ENCODE measurements at places on chromosomes 3 and 15. TPM values are rescaled to one million over a fixed set of nuclear protein-coding genes. Genes with fewer than 3 reads are reported as not detected.

- no peak for DNase-seq
- no peak overlapping the region for H3K27ac ChIP-seq
- no peak overlapping the region for H3K4me3 ChIP-seq
- peaks cover 5% of the 10 kb centered on the region for H3K4me1 ChIP-seq
- H3K36me3 ChIP-seq: no peaks in the 10 kb centered on the region
- H3K27me3 ChIP-seq: no peaks in the 10 kb centered on the region
These were observed 60.7 kb downstream of the SEMA3G start for GRCh38 chr3:52384019-52384761.

- no peak overlapping the region for H3K4me3 ChIP-seq
- H3K4me1 ChIP-seq: peaks cover 15% of the 10 kb centered on the region
- DNase-seq: no peak
- H3K27ac ChIP-seq: no peak overlapping the region
- H3K36me3 ChIP-seq: no peaks in the 10 kb centered on the region
- H3K27me3 ChIP-seq: peaks cover 4% of the 10 kb centered on the region
These were observed 34.4 kb upstream of the TBC1D21 start for GRCh38 chr15:73838831-73839426.

GRCh38 chr3:130093741-130094391 lies 12.2 kb downstream of the ALG1L2 start:
- H3K27me3 ChIP-seq: 0 out of 2 replicates have a peak, but pooled peaks cover 6% of the 10 kb centered on the region
- peak; percentile 60 for DNase-seq
- no peak overlapping the region for H3K4me3 ChIP-seq
- peaks cover 28% of the 10 kb centered on the region for H3K4me1 ChIP-seq
- H3K27ac ChIP-seq: no peak overlapping the region

DNA sequence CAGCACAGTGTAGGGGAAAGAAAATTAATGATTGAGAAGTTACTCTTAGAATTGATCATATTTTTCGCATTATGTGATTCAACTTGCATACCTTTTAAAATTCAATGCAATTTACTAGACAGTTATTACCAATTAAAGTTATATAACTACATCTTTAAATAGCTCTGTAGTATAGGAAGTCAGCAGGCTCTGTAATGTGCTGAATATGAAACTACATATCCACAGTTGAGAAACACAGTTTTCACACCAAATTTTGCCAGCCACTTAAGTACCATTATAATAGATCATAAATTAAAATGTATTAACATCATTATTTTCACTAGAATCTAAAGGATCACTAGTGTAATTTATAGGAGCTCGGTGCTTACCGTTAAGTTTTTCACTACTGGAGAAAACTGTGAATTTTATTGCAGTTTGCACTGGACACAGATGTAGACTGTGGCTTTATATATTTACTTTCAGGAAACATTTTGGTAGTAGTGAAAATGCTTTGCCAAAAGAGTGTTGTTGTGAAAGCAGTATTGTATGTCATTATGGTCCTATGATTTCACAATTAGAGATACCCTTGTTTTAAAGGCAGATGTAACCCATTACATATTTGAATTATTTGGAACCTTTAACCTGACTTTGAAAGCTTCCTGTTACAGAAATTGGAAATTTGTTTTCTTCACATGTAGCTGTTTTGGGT lies 113.6 kb downstream of the PLCL2 start:
- peaks cover 13% of the 10 kb centered on the region for H3K4me1 ChIP-seq
- no peak for DNase-seq
- peaks cover 13% of the 10 kb centered on the region for H3K36me3 ChIP-seq
- peaks cover 98% of the 10 kb centered on the region for H3K27me3 ChIP-seq
- no peak overlapping the region for H3K27ac ChIP-seq

- DNase-seq: no peak
- H3K36me3 ChIP-seq: no peaks in the 10 kb centered on the region
- H3K27ac ChIP-seq: no peak overlapping the region
- no peak overlapping the region for H3K4me3 ChIP-seq
- H3K27me3 ChIP-seq: no peaks in the 10 kb centered on the region
- H3K4me1 ChIP-seq: peaks cover 5% of the 10 kb centered on the region
These were observed 270.0 kb downstream of the UACA start for GRCh38 chr15:70493376-70493775.

GRCh38 chr3:71012971-71013370 lies 570.6 kb downstream of the FOXP1 start:
- no peak for DNase-seq
- peaks cover 18% of the 10 kb centered on the region for H3K27me3 ChIP-seq
- peaks cover 24% of the 10 kb centered on the region for H3K36me3 ChIP-seq
- no peak overlapping the region for H3K27ac ChIP-seq
- no peak overlapping the region for H3K4me3 ChIP-seq

DNA sequence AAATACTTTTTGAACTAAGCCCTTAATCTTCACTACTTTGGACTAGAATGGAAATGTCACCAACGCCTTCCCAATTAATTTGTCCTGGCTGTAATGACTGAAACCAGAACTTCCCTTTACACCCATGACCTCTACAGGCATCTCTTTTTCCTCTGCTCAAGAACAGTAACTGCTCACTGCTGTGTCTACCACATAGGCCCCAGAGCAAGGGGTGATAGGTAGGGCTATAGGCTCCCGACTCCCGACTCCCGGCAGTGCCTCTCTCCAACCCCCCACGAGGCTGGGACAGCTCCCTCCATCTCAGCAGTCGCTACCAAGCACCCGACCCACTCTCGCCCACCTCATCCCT lies 384 bp upstream of the LEKR1 start:
- H3K4me1 ChIP-seq: peaks cover 36% of the 10 kb centered on the region
- H3K4me3 ChIP-seq: peak overlapping the region; percentile 73
- DNase-seq: no peak
- peaks cover 88% of the 10 kb centered on the region for H3K27me3 ChIP-seq
- no peak overlapping the region for H3K27ac ChIP-seq

DNA sequence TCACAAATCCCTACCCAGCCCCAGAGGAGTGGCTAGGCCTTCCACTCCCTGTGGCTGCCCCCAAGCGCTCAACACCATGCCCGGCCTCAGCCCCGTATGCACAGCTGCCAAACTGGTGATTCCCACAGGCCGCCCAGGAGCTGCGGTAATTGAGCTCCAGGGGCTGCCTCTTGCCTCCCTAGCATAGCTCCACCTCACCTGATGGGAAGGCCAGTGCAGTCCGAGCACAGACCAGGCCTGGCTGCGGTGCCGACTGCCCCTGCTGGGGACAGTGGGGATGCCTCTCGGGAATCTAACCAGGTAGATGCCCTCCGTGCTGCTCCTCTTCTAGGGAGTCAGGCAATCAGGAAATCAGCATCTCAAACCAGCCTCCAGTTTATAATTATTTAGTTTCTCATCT lies 25.9 kb downstream of the SCN5A start:
- DNase-seq: peak; percentile 69
- no peak overlapping the region for H3K27ac ChIP-seq
- H3K27me3 ChIP-seq: no peaks in the 10 kb centered on the region

DNA sequence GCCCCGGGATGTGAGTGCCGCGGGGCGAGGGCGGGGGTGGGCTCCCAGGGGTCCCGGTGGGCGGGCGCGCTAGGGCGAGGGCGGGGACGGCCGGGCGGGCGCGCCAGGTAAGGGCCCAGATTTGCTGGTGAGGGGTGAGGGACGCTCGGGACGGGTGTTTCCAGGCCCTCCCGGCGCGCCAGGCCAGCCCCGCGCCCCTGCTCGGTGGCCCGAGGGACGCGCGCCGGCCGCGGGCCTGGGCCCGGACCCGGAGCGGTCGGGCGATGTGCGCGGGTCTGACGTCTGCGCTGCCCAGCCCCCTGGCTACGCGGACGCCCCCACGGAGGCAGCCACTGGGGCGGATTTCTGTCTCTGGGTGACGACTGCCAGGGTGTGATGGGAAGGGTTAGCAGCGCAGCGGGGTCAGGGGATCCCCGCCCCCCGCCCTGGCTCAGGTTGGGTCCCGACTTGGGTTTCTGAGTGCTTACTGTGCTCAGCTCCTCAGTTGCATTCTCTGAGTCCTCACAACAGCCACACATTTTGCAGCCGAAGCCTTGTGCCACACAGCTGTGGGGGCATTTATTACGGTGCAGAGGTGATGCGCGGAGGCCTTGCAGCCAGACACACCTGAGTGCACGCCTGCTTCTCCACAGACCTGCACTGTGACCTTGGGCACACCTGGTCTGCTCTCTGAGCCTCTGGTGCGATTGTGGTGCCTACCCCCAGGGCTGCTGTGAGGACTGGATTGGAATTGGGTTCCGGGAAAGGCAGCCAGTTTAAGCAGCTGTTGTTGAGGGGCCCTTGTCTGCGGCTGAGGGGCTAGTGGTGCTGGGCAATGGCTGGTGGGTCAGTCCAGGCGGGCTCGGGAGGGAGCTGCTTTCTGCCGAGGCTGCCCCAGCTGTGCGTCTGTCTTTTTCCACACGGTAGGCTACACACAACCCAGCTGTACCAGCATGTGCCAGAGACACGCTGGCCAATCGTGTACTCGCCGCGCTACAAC lies 523 bp downstream of the HDAC11 start:
- H3K36me3 ChIP-seq: no peaks in the 10 kb centered on the region
- H3K4me3 ChIP-seq: peak overlapping the region; percentile 80
- peak overlapping the region; percentile 23 for H3K27ac ChIP-seq
- peak; percentile 49 for DNase-seq

DNA sequence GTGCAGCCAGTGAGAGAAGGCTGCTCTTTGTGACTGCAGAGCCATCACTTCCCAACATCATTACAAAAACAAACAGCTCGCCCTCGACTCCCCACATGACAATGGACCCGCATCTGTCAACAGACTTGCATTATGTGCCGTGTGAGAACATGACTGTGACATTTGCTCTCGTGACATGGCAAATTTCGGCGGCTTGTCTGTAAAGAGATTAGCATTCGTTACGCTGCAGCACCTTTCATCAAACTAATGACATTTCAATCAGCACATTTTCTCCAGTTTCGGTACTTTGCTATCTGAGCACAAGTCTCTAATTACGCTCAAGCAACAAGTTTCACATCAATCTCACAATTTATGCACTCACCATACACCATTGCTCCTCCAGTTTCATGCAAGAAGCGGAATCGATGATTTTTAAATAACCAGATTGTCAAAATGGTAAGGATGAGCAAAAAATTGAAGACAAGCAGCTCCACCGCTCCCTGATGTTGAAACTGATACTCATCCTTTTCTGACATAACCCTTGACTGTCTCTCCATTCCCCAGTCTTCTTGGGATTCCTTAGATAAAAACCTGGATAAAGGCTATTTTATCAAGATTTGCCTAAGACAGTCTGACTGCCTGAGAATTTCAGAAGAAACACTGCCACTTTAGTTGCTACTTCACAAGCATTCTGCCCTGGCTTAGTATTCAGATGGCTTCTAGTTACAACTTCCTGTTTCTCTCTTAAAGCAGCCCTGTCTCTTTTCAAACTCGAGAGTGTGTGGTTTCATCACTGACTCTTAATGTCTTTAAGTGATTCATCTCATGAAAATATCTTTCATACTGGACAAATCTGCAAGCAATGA lies at the start of gene SLC9A9:
Gene SLC9A9 (minus strand): TSS at position 682 of the 845 bp plus-strand sequence. CDS start 146 bp downstream, at position 536.
- no peaks in the 10 kb centered on the region for H3K27me3 ChIP-seq
- peak within 1 kb of the TSS; percentile 78 for H3K27ac ChIP-seq
- H3K36me3 ChIP-seq: no peaks in the 10 kb centered on the region
- peak; percentile 15 for DNase-seq
- H3K4me3 ChIP-seq: peak within 1 kb of the TSS; percentile 65

The TMEM212 gene
- total RNA-seq: not detected

The NUP210 gene
- total RNA-seq: 69.8 TPM

The ZNF501 gene
- total RNA-seq: 8.8 TPM

The QARS1 gene
- total RNA-seq: 433 TPM

The MYRIP gene
- total RNA-seq: 2.1 TPM

The MAP1A gene
- total RNA-seq: 1.1 TPM

The IDH2 gene
- 53.3 TPM for total RNA-seq
